ENCODE measurements at places on chromosomes 2 and 18. TPM values are rescaled to one million over a fixed set of nuclear protein-coding genes. Genes with fewer than 3 reads are reported as not detected.

Gene STPG4
- not detected for polyA plus RNA-seq

Gene NPPC
- polyA plus RNA-seq: 1.8 TPM

Gene IGFBP2
- 120 TPM for polyA plus RNA-seq

Gene HNMT
- not detected for polyA plus RNA-seq

Gene TMEFF2
- 31.7 TPM for polyA plus RNA-seq

Gene HOXD3
- polyA plus RNA-seq: 4.8 TPM

Gene HOXD12
- polyA plus RNA-seq: not detected

Gene ITPRIPL1
- 5.3 TPM for polyA plus RNA-seq

Gene CNGA3
- polyA plus RNA-seq: 0.57 TPM

Data from muscle of arm (tissue), 14 donors.